ENCODE measurements at places on chromosomes 1 and 21.

DNA sequence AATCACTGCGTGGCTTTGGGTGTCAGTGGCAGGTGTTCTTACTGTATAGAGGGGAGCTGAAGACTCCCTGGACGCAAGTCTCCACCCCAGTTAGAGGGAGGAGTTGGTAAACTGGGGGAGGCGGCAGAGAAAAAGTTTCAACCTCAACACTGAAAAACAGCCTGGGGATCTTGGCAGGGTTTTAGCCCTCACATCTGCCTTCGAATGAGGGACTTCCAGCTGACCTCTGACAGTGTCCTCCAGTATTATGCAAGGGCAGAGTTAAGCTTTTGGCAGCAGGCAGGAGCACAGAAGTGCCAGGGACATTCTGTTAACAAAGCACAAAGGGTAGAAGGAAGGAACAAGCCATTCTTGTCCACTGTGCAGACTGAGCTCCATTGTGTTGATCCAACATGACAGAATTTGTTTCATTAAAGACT, 41.2 kb upstream of the RAB4A start:
- peak; percentile 98 for DNase-seq

DNA sequence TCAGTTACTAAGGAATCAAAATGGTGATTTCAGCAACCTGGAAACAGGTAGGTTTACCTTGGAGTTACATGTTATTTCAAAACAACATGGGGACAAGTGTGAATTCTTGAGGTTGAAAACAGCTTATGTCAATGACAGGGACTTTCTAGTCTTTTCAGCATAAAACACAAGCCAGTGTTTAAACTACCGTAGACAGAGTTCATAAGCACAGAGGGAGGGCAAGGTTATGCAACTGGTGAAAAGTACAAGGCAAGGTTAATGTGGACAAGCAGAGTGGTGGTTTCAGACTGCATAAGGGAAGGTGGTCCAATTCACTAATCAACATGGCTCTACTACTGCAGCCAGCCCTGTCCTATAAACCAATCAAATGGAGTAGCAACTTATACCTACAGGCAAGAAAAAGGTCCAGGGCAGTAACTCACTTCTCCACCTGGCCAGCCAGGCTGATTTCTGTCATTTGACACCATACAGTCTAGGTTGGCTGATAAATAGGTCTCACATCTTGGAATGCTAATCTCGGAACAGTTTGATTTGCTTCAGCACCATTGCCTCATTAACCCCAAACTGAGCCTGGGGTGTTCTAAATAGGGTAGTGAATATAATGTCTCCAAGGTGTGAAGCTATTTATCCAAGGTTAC, 250.3 kb upstream of the PROX1 start:
- DNase-seq = no peak

DNA sequence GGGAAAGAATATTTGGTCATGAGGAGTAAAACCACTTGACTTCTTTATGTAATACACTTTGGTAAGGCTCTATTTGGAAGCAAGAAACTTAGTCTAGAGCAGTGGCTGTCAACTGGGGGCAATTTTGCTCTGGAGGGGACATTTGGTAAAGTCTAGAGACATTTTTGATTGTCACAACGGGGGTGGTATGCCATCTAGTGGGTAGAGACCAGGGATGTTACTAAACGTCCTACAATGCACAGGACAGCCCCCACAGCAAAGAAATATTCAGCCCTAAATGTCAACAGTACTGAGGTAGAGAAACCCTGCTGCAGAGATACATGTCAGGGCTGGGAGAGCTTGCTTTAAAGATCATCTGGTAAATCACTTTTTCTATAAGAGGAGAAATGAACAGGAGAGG, 13.5 kb downstream of the FUCA1 start:
- DNase-seq = no peak

GRCh38 chr1:55051621-55052020, 12.3 kb downstream of the PCSK9 start:
- DNase-seq = no peak

- peak; percentile 74 for DNase-seq
These were observed 1.6 kb downstream of the ZNF648 start for GRCh38 chr1:182059936-182060335.

GRCh38 chr1:22077728-22078127, 25.2 kb downstream of the CDC42 start:
- no peak for DNase-seq

GRCh38 chr1:157157501-157158190, 19.5 kb upstream of the ETV3 start:
- DNase-seq = no peak

DNA sequence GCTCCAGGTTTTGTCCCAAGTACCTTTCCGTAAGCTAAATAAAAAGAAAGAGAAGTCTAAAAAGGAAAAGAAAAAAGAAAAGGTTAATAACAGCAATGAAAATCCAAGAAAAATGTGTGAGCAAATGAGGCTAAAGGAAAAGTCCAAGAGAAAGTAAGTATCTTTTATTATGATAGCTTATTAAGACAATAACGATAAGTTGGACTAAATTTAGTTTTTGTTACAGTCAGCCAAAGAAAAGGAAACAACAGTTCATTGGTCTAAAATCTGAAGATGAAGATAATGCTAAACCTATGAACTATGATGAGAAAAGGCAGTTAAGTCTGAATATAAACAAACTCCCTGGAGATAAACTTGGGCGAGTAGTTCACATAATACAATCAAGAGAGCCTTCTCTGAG, 31.5 kb downstream of the BRDT start:
- no peak for DNase-seq

Data from Ammon's horn (tissue), 1 donor.